ENCODE measurements at places on chromosomes 7 and 10. TPM values are rescaled to one million over a fixed set of nuclear protein-coding genes. Genes with fewer than 3 reads are reported as not detected.

GRCh38 chr10:15486404-15486803, 115.3 kb upstream of the FAM171A1 start:
- no peaks in the 10 kb centered on the region for H3K27me3 ChIP-seq
- H3K4me3 ChIP-seq: no peak overlapping the region
- no peaks in the 10 kb centered on the region for H3K36me3 ChIP-seq
- no peak overlapping the region for H3K27ac ChIP-seq
- no peak for DNase-seq

- DNase-seq: no peak
- no peak overlapping the region for H3K27ac ChIP-seq
- no peaks in the 10 kb centered on the region for H3K36me3 ChIP-seq
- no peak overlapping the region for H3K4me3 ChIP-seq
- H3K27me3 ChIP-seq: no peaks in the 10 kb centered on the region
Measured at GRCh38 chr7:107506674-107507339, 37.0 kb downstream of the GPR22 start.

Gene TCERG1L
- total RNA-seq: not detected

DNA sequence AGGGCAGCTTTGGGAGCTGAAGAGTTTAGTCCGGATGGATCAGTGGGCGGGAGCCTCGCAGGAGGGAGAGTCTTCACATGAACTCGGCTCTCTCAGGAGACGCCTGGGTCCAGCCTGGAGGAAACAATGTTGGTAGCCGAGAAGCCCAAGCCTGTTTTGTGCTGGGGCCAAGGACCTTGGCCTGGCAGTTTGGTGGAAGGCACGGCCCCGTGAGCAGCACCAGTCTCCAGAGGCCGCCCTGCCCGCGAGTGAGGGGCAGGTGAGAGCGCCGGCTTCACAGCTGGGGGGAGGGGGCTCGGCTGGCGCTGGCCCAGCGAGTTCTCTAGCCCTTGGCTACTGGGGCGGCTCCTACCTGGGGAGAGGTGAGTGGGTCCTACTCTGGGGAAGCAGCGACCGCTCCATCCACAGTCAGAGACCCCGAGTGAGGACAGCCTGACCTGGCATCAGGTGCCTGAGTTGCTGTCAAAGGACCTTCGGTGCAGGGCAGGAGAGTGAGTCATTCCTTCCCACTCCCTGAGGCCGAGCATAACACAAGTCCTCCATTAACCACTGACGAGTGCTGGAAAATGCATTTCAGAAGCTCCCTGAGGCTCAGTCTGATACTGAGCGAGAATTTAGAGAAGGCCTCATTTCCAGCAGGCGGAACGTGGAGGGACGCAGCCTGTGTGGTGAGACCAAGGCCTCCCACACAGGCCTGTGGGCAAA, 89.3 kb upstream of the DIP2C start:
- H3K4me3 ChIP-seq: no peak overlapping the region

Gene FGFBP3
- total RNA-seq: 0.35 TPM

Gene GSTO2
- 0.48 TPM for total RNA-seq

Measured in GM12878 (cell line).